Islet precursor cell (in vitro differentiated cells): ENCODE measurements at places on chromosomes 3 and 15.

DNA sequence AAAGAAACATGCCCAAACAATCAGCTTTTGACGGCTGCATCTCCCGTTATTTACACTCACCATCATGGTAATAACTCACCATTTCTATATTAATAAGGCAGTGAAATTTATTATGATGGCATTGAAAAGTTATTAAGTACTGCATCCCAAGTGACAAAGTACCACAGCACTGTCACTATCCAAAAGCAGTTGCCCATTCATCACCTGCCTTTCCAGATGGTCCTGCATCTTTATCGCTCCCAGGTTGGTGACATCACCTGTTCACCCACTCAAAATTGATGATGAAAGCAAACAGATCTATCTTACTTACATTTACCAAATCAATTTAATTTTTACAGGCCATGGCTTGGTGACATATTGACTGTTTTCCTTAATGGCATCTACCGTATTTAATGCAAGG, 299.0 kb downstream of the MECOM start:
- DNase-seq: no peak

DNA sequence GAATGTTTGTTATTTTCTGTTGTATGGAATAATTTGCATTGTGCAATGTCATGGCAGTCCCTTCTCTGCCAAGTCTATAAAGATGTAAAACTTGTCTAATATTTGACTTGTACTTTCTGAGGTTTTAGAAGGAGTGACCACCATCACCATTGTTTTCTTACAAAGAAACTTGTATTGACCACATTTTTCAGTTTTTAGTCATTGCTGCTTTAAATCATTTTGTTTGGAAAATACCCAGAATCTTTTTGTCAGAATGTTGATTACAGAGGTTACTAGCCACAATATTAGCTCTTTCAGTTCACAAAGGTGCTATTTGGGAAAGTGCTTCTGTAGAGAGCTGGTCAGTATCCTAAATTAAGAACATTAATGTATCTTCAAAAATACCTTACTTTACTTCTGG, 532.4 kb upstream of the GBE1 start:
- DNase-seq: no peak

GRCh38 chr3:54777141-54777540, 150.7 kb downstream of the LRTM1 start:
- no peak for DNase-seq

DNA sequence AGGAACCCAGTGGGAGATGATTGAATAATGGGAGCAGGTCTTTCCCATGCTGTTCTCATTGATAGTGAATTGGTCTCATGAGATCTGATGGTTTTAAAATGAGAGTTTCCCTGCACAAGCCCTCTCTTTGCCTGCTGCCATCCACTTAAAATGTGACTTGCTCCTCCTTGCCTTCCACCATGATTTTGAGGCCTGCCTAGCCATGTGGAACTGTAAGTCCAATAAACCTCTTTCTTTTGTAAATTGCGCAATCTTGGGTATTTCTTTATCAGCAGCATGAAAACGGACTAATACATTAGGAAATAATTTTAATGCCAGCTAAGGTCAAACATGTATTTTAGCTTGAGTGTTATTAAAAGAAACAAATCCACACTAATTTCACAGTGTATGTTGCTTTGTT, 517.6 kb upstream of the ALCAM start:
- DNase-seq: no peak

DNA sequence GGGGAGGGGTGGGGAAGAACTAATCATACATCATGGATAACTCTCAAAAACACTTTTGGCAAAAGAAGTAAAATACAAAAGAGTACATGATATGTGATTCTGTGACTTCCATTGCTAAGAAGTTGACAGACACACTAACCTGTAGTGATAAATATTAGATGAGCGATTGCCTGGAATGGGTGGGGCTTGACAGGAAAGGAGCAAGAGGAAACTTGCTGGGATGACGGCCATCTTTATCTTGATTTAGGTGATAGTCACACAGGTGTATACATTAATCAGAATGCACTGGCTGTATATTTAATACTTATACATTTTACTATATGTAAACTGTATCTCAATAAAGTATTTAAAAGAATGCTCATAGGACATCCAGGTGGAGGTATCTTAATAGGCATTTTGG, 13.1 kb downstream of the PARL start:
- no peak for DNase-seq

GRCh38 chr3:154301561-154301960, 22.7 kb downstream of the DHX36 start:
- no peak for DNase-seq

GRCh38 chr3:72661115-72661457, 187.2 kb downstream of the SHQ1 start:
- DNase-seq: peak; percentile 84

GRCh38 chr3:48157950-48158376, 30.3 kb downstream of the CDC25A start:
- peak; percentile 78 for DNase-seq

DNA sequence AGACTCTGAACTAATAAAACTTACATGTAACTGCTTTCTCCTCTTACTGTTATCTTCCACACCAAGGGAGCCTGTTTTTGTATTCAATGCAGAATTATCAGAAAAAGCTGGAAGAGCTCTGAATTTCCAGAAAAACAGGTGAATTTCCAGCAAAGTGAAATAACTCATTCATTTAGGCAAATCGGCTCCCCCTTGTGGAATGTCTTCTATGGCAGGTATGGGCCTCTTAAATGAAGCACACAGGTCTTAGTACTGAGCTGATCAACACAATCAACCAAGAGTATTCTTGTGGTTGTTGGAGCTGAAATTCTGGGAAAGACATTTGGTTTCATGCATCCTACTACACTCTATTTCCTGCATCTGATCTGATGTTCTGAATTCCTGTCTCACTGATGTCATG, 31.0 kb upstream of the PTPRG start:
- no peak for DNase-seq

DNA sequence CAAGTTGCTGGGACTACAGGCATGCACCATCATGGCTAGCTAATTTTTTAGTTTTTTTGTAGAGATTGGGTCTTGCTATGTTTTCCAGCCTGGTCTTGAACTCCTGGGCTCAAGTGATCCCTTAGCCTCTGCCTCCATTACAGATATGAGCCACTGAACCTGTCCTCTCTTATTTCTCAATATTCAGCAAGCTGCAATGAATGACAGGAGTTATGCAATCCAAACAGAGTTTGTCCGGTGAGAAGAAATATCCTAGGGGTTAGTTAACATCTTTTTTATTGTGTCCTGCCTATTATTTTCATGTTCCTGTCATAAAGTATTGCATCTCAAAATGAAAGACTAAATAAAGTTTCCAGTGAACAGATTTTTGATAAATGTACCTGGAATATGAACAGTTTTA, 1161.4 kb downstream of the OTOL1 start:
- DNase-seq: no peak
